Stimulated activated CD4-positive, alpha-beta T cell treated with anti-CD3 and anti-CD28 coated beads, Interleukin-2, amount 100 ng/mL, for 48 hours (primary cell): ENCODE measurements at places on chromosomes 3 and 15.

- no peak for DNase-seq
Observed at GRCh38 chr15:80926126-80926525, 63.5 kb downstream of the MESD start.

- DNase-seq: no peak
Observed at GRCh38 chr15:57333487-57333886, 42.8 kb upstream of the CGNL1 start.

- no peak for DNase-seq
Observed at GRCh38 chr15:31471731-31472430, 145.2 kb downstream of the KLF13 start.

DNA sequence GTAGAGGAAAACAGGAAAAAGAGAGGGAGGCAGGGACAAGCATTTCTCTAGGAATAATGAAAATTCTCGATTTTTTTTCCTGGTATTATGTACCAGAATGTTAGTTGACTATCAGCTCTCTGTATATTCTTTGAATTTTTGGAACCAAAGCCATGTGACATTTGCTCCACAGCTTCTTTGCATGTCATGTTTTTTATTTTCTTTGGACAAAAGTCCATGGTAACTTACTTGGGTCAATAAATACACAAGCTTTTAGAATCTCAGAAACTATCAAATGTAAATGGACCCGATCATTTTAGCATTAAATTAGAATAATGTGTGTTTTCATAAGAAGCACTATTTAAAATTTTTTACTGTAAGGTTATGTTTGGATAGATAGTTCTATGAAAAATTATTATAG lies 320.5 kb downstream of the ZIC1 start:
- no peak for DNase-seq

- no peak for DNase-seq
Observed at GRCh38 chr15:68768321-68768720, 52.4 kb downstream of the ANP32A start.

DNA sequence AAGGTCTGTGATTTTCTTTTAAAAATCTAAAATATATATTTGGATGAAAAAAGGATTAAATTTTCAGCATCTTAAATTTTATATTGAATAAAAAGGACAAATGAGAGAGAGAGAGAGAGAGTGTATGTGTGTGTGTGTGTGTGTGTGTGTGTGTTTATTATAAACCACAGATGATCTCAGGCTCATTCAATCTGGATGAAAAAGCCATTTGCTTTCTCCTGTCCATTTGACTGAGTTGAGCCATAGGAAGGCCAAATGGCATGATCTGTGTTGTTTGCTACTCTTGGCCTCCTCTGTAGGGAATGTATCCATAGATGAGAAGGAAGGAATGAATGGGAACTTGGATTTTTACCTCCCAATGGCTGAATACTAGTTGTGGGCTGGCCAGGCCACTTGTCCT lies 92.5 kb upstream of the MEX3B start:
- DNase-seq: no peak

GRCh38 chr3:122942937-122943827 lies 84.4 kb downstream of the SEMA5B start:
- DNase-seq: peak; percentile 41

GRCh38 chr3:54366007-54366750 lies 243.8 kb downstream of the CACNA2D3 start:
- DNase-seq: no peak

DNA sequence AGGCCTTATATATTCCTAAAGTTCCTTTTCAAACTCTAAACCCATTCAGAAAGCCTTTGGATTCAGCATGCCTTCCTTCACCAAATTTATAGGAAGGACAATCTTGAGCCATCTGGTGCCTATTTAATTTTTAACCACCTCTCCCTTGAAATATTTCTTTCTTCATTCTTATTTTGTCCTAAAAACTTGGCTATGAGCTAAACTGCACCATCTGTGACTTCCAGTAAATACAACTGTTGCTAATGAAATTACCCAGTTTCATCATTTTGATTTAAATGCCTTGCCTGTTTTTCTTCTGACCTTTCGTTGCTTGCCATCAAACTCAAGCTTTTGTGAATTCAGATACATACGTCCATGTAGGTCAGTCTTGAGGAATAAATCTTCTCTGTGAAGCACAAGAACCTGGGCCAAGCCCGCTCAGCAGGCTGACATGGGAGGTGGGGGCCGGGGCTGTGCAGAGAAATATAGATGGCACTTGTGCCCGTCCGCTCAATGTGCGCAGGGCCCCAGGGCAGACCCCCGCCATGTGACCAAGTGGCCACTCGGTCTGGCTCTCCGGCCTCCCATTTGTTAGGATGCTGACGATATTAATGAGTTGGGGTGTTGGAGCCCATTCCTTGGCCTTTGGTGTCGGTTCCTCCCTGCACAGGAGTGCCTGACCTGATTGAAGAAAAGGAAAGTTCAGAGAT lies 335.9 kb downstream of the VPS13C start:
- DNase-seq: no peak

DNA sequence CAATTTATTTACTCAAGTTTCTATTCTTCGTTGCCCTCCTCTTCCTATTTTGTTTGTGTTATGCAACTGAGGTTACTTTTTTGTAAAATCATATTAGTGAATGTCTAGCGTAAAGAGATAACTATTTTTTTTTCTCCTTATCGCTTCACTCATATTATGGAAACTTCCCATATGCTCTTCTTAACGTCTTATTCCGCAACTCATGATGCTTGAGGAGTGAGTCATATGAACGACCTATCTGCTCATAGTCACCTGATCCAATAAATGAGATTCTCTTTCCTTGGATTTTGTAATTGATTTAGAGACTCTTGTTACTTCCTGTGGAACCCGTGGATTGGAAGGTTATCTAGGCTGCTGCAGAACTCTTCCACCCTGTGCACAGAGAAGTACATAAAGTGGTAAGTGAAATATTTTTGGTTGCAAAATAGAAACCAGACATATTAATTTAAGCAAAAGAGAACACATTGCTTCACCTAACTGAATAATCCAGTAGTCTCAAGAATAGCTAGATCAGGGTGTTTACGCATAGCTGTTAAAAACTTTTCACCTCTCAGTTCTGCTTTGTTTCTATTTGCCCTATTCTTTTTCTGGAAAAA lies 719.3 kb upstream of the SGO1 start:
- no peak for DNase-seq

GRCh38 chr15:88487178-88487795 lies 19.8 kb downstream of the MRPS11 start:
- no peak for DNase-seq

DNA sequence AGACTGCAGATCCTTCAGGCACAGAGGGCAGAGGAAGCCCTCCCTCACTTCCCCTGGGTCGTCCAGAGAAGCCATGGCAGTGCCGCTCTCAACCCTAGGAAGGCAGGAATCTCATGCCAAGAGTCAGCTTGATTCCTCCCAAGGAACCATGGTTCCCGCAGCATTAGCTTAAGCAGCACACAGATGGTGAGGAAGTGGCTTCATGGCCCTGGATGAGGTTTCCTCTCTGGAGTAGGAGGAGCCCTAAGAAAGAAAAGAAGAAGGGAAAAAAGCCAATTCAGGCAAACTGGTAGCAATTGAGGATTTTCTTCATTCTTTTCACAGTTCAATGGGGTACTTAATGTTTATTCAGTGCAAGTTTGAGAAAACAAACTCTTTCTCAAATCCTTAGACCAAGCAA lies 2.9 kb downstream of the RBSN start:
- no peak for DNase-seq

DNA sequence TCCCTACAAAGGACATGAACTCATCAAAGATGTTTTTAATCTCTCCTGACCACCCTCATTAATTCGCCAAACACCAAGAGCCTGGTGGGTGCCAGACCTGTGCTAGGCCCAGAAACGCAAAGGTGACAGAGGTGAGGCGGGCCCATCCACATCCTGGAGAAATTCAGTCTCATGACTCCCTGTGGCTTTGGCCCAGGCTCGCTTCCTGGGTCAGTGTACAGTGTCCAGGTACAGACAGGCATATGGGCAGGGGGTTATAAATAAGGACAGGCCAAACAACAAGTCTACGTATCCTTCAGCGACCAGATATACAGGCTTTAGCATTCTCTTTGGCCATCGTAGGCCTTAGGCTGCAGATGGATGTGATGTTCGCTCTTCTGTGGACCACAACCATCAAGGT lies 945 bp upstream of the PLA2G4F start:
- DNase-seq: no peak

GRCh38 chr3:150623945-150624344 lies 20.8 kb downstream of the SELENOT start:
- no peak for DNase-seq

DNA sequence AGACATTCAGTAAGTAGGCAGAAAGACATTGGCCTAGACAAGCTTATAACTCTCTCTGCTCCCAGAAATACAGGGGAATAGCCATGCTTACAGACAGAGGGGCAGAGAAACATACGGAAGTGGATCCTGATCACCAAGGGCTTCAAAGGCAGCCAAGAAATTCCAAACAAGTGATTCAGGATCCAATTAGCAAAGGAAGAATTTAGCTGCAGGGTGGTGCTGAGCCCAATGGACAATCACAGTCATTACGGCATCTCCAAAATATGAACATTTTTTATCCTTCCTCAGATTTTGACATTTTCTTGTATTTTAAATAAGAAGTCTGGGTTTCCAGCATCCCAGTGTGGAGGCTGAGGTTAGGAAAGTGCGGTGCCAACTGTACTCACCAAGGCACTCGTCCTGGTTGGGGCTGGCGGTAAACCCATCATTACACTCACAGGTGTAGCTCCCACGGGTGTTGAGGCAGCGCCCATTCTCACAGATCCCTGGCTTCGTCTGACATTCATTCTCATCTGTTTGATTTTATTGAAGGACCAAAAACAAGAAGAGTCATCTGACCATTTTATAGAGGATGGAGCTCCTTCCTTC lies 96.8 kb downstream of the DUT start:
- DNase-seq: no peak

GRCh38 chr3:127678611-127679533 lies 6.1 kb downstream of the ABTB1 start:
- no peak for DNase-seq

DNA sequence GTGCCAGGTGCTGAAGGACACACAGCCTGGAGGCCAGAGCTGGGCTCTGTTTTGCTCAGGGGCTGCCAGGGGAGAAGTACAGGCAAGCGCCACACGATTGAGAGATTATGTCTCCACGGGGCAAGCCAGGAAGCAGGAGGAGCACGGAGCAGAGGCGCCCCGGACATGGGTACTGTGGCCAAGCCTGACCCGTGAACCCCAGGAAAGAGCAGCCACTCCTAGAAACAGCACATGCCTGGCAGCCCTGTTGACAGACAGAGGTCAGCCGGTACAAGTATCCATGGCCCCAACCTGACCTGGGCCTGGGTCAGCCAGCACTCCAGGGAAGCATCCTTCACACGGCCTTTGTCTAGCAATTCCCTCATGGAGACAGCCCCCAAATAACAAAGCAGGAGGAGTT lies 89.4 kb downstream of the ADAMTS17 start:
- DNase-seq: no peak

- no peak for DNase-seq
Observed at GRCh38 chr3:146672941-146673340, 67.8 kb upstream of the PLSCR5 start.

GRCh38 chr3:161671141-161671540 lies 174.5 kb downstream of the OTOL1 start:
- no peak for DNase-seq

GRCh38 chr15:37537802-37538201 lies 396.6 kb upstream of the TMCO5A start:
- DNase-seq: no peak

GRCh38 chr3:119304201-119304713 lies 10.1 kb downstream of the ARHGAP31 start:
- no peak for DNase-seq

DNA sequence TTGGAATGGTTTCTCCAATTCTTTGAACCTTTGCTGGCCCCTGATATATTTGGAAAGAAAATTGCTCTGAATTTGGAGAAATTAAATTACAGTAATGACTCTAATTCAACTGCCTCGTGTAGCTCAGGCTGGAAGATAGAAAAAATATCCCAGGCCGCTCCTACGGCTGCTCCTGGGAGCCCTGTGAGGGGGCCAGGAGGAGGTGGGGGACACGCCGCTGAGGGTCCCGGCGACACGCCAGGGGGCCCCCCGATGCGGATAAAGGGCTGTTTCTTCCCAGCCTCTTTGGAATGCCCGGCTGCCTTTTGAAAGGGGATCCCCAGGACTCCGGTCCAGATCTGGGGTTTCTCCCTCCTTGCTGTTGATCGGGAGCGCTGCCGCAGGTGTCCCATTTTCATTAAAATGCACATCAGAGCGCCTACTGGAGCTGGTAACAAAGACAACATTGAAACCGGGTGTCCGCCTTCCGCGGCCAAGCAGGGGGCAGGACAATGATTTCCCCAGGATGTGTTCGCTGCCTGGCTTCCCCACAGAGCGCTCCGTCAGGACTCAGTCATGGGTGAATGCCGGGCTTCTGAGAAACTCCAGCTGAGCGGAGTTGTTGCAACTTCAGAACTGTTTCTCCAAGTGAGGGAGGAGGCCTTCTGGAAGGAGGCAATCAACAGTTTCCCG lies 200.1 kb upstream of the KBTBD8 start:
- DNase-seq: no peak

- no peak for DNase-seq
Observed at GRCh38 chr3:145639003-145639606, 521.9 kb downstream of the PLOD2 start.

GRCh38 chr3:56753206-56753820 lies 48.4 kb downstream of the ARHGEF3 start:
- no peak for DNase-seq

- DNase-seq: no peak
Observed at GRCh38 chr3:30199855-30200254, 406.5 kb upstream of the TGFBR2 start.

GRCh38 chr3:169556349-169556870 lies 107.1 kb downstream of the MECOM start:
- no peak for DNase-seq

DNA sequence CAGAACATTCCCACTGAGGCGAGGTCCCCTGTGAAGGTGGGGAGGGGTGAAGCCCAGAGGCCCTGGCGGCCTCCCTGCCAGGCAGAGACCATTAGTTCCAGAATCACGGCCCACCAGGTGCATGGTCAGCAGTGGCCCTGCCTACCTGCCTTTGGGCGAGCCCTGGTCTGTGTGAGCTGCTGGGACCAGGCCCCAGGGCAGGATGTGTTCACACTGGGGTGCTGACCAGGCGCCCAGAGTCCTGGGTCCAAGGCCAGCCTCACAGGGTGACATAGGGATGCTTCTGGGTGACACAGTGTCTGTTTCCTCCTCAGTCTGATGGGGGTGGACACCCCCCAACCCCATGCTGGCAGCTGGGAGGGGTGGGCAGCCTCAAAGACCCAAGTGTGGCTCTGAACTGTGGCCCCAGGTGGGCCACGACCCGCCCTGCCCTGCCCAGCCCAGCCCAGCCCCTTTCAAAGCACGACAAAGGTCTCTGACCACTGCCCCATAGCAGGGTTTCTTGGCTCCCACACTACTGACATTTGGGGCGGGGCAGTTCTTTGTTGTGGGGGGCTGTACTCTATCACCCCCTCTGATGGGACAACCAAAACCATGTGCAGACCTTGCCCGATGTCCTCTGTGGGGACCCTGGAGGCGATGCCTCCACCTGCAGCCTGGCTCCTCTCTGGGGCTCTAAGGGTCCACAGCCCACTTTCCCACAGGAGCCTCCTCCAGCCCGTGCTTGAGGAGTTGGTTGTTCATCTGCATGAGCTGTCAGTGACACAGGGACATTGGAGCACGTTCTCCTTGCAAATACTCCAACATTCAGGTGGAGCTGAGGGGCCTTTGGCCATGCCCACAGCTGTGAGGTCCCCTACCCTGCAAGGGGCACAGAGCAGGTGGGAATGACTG lies 44.8 kb upstream of the SLC41A3 start:
- no peak for DNase-seq
